Naive thymus-derived CD4-positive, alpha-beta T cell (primary cell): ENCODE measurements at places on chromosomes 4 and X. TPM values are rescaled to one million over a fixed set of nuclear protein-coding genes. Genes with fewer than 3 reads are reported as not detected.

CSAG1 gene
- not detected in 2 replicates for total RNA-seq

DNA sequence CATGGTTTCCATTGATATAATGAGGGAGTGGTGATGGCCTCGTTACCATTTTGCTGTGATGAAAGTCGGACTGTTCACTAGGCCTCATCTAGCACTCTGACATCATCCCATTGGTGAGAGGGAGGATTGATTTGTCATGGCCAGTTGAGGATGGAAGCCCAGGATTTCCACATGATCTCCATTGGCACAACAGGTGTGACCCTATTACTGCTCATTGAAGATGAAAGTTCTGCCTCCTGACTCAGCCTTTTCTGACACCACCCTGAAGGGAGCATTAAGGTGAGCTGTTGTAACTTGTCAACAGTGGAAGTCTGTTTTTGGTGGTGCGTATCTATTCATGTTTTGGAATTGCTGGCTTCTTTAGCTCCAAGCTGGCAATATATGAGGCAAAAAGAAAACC lies 144.2 kb downstream of the PABPC4L start:
- H3K36me3 ChIP-seq = no peaks in the 10 kb centered on the region
- H3K4me3 ChIP-seq = no peak overlapping the region
- DNase-seq = no peak
- H3K27me3 ChIP-seq = no peaks in the 10 kb centered on the region
- H3K4me1 ChIP-seq = no peaks in the 10 kb centered on the region

DNA sequence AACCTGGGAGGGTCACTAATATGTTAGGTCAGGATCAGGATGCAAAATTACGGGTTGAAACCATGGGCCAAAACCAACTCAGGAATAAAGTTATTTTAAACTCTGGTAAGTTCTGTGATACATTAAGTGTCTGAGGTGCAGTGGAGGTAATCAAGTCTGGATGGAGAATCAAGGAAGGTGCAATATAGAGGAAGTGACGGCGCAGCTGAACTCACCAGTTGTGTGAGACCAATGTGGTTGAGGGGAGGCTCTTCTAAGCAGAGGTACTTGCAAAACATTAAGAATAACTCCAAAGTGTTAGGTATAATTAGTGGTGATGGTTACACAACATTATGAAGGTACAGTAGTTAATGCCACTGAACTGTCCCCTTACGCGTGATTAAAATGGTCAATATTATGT lies 19.7 kb downstream of the GAB3 start:
- no peak for DNase-seq
- no peaks in the 10 kb centered on the region for H3K36me3 ChIP-seq
- H3K27ac ChIP-seq = no peak overlapping the region

GRCh38 chr4:156515295-156515694 lies 456.3 kb downstream of the PDGFC start:
- no peak overlapping the region for H3K27ac ChIP-seq
- no peak for DNase-seq
- no peaks in the 10 kb centered on the region for H3K36me3 ChIP-seq

GRCh38 chr4:168920441-168921065 lies 89.5 kb downstream of the CBR4 start:
- H3K27me3 ChIP-seq = no peaks in the 10 kb centered on the region
- no peaks in the 10 kb centered on the region for H3K4me1 ChIP-seq
- no peak overlapping the region for H3K4me3 ChIP-seq
- DNase-seq = no peak
- no peaks in the 10 kb centered on the region for H3K36me3 ChIP-seq
- no peak overlapping the region for H3K27ac ChIP-seq

DNA sequence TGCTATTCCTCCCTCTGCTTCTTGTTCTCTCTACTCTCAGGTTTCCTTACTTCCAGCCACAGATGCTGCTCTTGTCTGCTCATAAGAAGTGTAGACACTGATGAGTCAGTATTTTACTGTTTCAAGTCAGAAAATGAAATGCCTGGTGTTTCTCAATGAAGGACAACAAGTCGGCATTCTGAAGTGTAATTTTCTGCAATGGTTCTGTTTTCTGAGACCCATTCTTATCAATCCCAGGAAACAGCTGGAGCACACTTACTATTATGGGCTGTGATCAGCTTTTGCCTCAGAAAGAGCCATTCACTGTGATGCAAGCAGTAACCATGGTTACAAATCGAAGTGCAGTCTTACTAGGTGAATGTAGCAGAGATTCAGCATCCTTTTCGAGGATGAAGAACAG lies 42.0 kb downstream of the SLC4A4 start:
- no peaks in the 10 kb centered on the region for H3K36me3 ChIP-seq
- no peak for DNase-seq
- no peak overlapping the region for H3K4me3 ChIP-seq
- no peak overlapping the region for H3K27ac ChIP-seq

- no peak for DNase-seq
- H3K27me3 ChIP-seq = no peaks in the 10 kb centered on the region
- no peak overlapping the region for H3K4me3 ChIP-seq
These were observed 388.5 kb upstream of the SPANXN4 start for GRCh38 chrX:142637206-142637605.

- no peak for DNase-seq
- no peak overlapping the region for H3K27ac ChIP-seq
- no peak overlapping the region for H3K4me3 ChIP-seq
These were observed 17.8 kb downstream of the TBC1D1 start for GRCh38 chr4:37908488-37909331.

DNA sequence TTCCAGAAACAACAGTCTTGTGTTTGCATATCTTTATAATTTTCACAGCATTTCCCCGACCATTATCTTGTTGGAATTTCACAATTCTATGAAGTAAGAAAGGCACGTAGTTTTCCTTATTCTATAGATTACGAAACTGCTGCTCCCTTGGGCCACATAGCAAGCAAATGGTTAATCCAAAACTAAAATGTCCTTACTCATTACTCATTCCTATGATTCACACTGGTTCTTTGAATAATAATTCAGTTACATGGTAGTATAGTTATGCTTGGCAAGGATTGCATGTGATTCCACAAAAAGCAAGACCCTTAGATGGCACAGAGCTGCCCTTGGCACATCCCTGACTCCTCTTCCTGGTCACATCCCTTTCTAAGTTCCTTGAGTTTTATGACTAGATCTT lies 51.2 kb downstream of the OR13H1 start:
- DNase-seq = no peak
- H3K4me1 ChIP-seq = no peaks in the 10 kb centered on the region
- no peak overlapping the region for H3K27ac ChIP-seq
- H3K4me3 ChIP-seq = no peak overlapping the region

- no peaks in the 10 kb centered on the region for H3K36me3 ChIP-seq
- DNase-seq = no peak
- H3K4me1 ChIP-seq = no peaks in the 10 kb centered on the region
- H3K27me3 ChIP-seq = no peaks in the 10 kb centered on the region
- H3K4me3 ChIP-seq = no peak overlapping the region
These were observed 304.0 kb downstream of the MAPK10 start for GRCh38 chr4:86055898-86056297.

- no peaks in the 10 kb centered on the region for H3K4me1 ChIP-seq
- no peak overlapping the region for H3K27ac ChIP-seq
- no peak for DNase-seq
- no peak overlapping the region for H3K4me3 ChIP-seq
These were observed 143.4 kb downstream of the KLHL13 start for GRCh38 chrX:117973110-117973807.

GRCh38 chrX:109187473-109188168 lies 294.3 kb downstream of the GUCY2F start:
- H3K4me1 ChIP-seq = no peaks in the 10 kb centered on the region
- no peak overlapping the region for H3K4me3 ChIP-seq
- H3K27me3 ChIP-seq = no peaks in the 10 kb centered on the region
- H3K36me3 ChIP-seq = no peaks in the 10 kb centered on the region
